Skeletal muscle cell (primary cell): ENCODE measurements at places on chromosomes 7 and 10.

DNA sequence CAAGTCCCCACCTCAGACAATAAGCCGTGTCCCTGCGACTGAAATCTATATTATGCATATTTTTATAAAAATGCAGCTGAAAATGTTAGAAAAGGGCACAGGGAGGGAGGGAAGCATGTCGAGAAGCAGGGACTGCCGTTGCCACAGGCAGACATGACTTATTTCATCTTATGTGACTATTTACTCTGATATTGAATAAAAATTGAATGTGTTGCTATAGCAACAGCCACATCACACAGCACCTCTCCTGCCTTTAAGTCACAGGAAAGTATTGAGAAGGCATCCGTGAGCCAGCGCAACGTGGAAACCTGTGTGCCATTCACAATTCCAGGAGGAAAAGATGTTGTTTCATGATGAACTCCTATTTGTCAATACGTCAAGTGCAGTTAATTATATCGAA lies 549.5 kb downstream of the DNAJB6 start:
- no peak for DNase-seq

- DNase-seq = no peak
Observed at GRCh38 chr7:136637813-136638212, 230.6 kb upstream of the CHRM2 start.

DNA sequence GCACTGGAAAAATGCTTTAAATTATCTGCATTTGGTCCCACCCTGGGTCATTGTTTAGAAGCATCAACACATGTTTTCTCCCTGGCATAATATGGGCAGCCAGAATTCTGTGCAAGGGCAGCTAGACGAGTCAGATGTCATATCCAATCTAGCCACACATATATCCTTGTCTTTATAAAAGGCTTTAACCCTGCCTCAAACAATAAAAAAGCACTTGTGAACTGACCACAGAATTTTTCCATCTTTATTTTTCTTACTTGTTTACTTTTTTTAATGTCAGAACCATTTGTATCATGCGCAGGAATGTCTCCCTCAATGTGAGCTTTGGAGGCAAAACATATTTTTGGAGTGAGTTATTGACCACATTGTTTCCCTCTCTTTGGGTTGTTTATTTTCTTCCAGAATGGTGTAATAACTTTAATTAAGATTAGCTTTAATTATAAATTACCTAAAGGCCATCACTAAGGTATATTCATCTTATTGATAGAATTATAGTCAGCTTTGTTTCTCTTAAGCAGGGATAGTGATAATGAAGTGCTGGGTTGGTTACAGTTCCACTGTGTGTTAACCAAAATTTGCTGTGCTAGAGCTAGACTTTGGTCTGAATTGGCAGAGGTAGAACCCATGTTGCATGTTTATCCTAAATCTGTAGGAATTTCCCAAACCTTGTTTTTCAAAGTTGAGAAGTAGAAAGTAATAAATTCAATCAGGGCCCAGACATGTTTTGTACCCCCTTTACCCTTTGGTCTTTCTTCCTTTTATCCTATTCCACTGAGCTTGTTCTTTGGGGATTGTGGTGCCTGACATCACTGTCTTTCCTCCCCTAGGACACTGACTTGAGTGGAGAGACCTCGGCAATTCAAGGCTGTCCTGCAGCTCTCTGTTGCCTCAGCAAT lies 1078.4 kb downstream of the KCNMA1 start:
- DNase-seq = no peak

DNA sequence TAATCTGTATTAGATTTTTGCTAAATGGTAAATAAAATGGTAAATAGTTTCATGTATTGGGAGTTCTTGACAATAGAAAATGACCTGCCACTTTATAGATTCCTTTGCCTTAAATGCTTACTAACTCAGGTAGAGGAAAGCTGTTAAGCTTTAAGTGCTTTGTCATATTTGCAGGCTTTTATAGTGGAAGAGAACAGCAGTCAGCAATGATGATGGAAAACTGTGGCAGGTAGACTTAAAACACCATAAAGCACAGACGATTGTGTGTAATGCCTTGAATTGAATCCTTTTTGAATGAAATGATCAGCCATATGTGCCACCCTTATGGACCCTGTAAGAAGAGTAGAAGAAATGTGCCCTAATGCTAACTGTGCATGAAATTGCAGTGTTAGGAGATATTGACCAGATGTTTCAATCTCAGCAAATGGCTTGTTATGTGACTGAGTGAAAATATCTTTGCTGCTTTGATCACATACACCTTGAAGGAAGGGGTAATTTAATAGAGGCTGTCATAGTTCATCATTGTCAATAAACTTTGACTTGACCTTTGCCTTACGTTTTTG lies 230.4 kb downstream of the ADK start:
- no peak for DNase-seq
